ENCODE measurements at places on chromosomes 2 and 18.
A peak's percentile ranks its signal among the peaks of the same experiment; 100 is the strongest.

DNA sequence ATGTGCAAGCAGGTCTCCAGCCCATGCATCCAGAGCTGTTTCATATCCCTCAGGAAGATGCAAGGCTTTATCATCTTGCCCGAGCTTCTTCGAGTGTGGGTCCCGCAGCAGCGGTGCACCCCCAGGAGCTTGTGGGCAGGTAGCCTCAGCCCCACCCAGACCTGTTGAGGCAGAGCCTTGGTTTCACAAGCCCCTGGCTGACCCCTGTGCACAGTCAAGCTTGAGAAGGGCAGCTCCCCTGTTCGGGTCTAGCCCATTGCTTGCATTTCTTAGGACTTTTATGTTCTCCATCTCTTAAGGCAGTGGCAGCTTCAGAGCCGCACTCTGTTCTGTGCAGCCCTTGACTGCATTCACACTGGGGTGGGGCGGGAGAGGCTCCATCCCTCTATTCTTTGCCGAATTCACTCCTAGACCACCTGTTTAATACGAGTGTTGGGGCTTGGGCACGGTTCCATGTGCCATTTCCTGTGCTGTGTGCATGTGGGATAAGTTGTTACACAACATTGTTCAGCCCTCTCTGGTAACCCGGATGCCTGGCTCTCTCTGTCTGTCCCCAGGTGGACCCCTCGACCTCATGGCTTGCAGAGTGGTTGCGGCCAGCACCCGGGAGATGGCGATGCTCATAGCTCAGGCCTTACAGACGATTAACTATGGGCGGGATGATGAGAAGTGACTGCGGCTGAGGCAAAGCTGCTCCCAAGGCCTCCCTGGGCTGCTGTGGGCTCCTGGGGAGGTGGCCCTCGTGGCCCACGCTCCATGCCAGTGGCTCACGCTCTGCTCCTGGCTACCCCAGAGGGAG is 48.7 kb downstream of the IMPA2 start:
- no peak for DNase-seq

DNA sequence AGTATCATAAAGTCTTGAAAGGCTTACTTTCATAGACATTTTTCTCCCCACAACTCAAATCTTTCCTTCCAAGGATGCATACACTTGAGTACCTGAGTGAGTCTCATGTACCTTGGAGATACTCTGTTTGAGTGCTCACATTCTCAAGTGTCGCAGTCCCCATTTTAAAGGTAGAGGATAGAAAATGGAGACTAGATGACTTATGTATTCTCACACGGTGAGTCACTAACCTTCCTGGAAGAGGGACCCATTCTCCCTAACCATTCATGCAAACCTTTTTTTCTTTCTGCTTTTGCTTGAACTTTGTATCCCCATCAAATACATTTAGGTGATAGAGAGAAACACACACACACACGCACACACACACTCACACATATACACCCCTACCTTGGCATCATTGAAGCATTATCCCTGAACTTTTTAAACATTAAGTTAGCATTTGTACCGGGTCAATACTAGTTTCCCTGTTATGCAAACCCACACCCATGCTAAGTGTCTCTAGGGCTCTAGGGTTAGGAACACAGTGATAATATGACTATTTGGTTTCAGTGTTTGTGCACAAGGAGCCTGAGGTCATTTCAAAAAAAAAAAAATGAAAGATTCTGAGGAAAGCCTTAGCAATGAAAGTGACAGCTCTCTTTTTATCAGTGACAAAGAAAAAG is 236.2 kb downstream of the IKZF2 start:
- DNase-seq, result no peak

GRCh38 chr2:230889911-230890601 is 25.3 kb downstream of the ITM2C start:
- DNase-seq, result no peak

DNA sequence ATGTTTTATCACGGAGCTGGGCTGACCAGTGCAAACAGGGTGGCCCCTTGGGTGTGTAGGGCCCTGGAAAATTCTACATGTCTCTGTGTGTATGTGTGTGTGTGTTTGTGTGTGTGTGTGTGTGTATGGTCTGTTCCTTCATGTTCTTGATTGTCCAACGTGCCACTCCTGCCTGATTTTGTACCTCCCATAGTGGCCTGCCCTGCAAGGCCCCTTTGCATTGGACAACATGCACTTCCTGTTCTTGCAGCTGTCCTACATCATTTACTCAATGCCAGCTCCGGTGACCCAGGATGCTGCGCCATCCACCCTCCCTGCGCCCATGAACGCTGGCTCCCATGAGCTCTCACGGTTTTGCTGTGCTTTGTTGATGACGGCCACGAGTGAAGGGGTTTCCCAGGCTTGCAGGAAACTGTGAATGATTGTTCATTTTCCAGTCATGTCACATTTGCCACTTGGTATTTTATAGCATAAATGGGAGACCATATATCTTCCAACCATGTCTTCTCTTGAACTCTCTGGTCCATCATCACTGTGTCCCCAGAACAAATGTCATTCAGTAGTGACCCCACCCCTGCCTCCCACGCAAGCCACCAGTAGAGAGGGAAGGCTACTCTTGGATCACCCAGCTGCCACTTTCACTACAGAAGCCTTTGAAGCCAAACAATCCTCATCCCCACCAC is 69.7 kb upstream of the NCK2 start:
- DNase-seq, result no peak

- no peak for DNase-seq
Observed at GRCh38 chr18:74532511-74533025, 1.7 kb upstream of the CNDP1 start.

GRCh38 chr2:113061241-113061640 is 2.2 kb downstream of the IL36RN start:
- no peak for DNase-seq

DNA sequence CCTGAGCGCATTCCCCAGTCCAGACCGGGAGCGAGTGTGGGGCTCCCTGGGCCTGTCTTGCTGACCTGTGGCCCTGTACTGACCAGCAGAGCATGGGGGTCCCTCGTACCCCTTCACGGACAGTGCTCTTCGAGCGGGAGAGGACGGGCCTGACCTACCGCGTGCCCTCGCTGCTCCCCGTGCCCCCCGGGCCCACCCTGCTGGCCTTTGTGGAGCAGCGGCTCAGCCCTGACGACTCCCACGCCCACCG is 5.3 kb downstream of the NEU4 start:
- DNase-seq, result no peak

DNA sequence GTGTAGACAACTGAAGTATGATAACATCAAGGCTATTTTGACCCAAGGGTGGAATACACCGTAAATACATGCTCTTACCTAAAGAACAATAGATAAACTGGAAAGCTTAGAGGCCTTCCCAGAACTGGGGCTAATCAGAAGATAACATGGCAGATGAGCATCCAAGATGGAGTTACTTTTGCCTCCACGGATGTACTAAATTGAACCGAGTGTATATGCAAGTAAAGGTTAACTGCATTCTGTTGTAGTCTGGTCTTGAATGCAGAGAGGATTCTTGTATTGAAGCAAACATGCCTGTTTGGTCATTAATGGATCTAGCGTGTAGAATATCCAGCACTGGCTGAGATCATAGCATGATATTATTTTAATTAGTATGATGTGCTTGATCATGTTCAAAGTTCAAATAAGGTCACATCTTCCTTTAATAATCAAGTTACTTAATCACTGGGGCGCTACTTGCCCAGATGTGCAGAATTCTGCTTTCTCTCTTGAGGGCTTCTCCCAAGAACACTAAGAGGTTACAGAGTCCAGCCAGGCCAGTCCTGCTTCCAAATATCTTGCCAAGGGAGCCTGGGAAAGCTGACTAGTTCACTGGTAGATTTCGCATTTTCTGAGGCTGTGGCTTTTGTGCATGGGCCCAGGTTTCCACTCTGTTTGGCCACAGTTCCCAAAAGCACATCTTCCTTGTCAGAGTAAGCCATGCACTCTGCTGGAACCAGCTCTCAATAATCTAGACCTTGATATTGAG is 37.5 kb upstream of the ACSL3 start:
- DNase-seq, result no peak

- no peak for DNase-seq
Observed at GRCh38 chr18:13280070-13280795, 61.7 kb downstream of the LDLRAD4 start.

- DNase-seq, result no peak
Observed at GRCh38 chr2:8255448-8255800, 426.4 kb upstream of the ID2 start.

DNA sequence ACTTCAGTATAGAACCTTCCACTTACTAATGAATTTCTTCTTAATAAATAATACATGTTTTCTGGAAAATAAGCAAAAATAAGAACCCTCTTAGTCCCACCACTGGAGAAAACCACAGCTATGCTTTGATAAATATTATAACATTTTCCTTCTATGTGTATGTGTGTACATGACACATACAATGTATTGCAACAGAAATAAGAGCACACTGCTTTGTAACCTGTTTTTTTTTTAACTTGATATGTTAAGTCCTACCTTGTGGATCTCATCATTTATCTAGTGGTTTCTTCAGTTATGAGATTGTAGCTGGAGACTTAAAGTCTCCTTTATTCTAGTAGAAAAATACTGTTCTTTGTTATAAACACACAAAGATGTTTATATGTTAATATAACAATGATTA is 17.2 kb downstream of the INPP1 start:
- DNase-seq, result no peak

DNA sequence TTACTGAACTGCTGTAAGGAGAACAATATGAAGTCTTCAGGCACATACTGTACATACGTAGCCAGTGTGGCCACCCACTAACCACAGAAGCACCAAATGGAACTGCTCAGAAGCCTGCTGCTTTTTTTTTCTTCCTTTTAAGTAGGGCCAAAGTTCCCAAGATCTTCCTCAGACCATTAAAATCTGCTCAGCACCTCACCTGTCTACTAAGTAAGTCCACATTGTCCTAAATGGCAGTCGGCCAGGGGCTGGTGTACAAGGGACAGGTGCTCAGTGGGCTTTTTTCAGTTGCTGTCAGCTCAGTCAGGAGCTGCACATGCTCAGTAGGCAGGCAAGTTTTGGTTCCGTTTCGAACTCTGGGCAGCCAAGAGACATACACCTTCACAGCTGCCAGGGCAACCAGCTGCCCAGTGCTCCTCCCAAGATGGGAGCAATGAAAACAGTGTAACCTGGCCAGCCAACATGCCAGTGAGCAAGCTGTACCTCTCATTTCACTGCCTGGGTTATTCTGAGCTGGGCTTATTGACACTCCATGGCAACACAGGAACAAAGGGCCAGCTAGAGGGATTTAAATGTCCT is 86.1 kb downstream of the ACVR1 start:
- DNase-seq, result no peak

GRCh38 chr2:18526429-18526828 is 34.0 kb downstream of the RDH14 start:
- no peak for DNase-seq

GRCh38 chr18:34494359-34494696 is 215.8 kb upstream of the DTNA start:
- DNase-seq, result no peak

DNA sequence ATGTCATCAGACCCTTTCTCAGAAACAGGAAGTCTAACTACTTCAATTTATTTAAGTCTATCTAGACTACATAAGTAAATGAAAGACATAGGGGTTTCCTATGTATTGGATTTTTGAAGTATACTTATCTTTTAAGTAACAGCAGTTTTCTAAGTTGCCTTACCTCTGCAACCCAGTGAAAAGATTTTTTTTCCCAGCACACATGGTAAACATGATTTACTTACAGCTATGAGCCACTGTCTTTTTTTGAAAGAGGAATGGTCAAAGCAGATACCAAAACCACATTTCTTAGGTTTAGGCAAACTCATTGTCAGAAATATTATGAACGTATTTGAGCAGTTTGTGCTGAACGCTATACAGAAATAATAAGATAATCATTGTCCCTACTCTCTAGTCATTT is 78.7 kb upstream of the OTX1 start:
- DNase-seq, result no peak

DNA sequence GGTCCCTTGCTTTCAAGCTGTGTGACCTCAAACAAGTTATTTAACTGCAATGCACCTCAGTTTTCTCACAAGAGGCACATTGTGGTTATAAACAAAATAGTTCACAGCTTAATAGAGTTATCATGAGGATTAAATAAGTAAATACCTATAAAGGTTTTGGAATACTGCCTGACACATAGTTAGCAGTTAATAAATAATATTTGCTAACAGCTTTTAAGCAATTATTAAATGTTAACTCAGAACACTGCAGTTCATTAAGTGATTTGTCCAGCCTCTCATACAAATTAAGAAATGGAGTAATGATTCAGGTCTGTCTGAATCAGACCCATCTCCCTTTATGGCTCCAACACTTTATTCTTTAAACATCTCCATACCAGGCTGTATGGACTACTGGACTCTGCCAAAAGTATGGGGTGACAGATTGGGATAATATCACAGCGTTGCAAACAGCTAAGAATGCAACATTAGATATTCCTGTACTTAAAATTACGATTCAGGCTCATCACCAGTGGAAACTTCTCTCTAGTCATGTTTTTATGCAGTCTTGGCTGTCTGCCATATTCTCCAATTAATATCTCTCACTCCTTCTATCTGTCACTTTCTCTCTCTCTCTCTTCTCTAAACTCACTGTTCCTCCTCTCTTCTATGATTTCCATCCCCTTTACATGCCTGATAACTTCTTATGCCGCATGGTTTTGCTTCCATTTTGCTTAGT is 370.6 kb upstream of the UBE2E3 start:
- DNase-seq, result no peak

- DNase-seq, result no peak
Observed at GRCh38 chr2:123693836-123694235, 331.3 kb upstream of the CNTNAP5 start.

DNA sequence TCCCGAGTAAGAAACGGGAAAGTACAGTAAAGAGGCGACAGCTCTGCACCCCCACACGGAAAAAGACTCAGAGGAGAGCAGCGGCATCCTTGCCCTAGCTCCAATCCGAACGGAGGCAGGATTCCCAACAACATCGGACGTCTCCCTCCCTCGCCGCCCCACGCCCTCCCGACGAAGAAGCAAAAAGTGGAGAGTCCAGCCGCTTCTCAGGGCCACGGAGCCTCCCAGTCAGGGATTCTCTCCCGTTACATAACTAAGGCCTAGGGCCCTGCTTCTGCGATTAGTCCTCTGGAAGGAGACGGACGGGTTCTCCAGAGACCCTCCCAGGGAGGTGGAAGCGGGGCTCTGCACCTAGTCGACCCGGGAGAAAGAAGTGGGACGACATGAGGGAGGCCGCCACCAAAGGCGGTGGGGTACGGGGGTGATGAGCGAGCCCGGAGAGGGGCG is 587 bp downstream of the SUMO1 start:
- DNase-seq, result peak; percentile 69

DNA sequence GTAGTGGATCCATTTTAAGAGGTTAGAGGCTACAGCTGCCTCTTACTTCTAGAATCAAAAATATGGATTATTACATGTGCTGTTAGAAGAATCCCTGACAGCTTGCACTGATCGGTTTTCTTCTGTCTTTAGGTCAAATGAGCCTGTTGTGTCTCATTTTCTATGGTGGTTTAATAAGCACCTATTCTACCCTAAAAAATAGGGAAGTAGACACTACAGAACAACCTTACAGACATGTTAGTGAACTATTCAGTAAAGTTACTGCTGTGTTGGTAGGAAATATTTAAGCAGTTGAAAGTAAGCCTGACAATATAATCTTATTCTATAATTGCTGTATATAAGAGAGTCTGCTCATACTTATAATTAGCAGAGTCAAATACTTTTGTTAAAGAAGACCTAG is 168.5 kb upstream of the NOSTRIN start:
- no peak for DNase-seq

All from AG08396 (cell line).